ENCODE measurements at places on chromosomes 13 and 19.

GRCh38 chr19:991174-991931 lies 7.2 kb downstream of the WDR18 start:
- DNase-seq, result peak; percentile 63

- DNase-seq, result no peak
Measured at GRCh38 chr13:32804673-32805230, 211.5 kb upstream of the KL start.

GRCh38 chr19:7505288-7505681 lies 10.6 kb upstream of the ZNF358 start:
- no peak for DNase-seq

DNA sequence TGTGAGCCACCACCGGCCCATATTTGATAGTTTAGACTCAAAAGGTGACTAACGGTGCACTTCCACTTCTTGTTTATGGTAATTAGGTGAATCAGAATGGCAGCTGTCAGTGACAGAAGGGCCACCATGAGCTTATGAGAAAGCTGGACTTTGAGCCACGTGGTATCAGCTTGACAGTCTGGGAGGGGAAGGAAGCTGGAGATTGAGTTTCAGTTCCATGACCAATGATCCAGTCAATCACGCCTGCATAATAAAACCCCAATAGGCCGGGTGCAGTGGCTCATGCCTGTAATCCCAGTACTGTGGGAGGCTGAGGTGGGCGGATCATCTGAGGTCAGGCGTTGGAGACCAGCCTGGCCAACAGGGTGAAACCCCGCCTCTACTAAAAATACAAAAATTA lies 8.2 kb downstream of the EID2B start:
- DNase-seq, result no peak

- DNase-seq, result no peak
Measured at GRCh38 chr13:62626771-62627170, 1211.1 kb upstream of the PCDH20 start.

DNA sequence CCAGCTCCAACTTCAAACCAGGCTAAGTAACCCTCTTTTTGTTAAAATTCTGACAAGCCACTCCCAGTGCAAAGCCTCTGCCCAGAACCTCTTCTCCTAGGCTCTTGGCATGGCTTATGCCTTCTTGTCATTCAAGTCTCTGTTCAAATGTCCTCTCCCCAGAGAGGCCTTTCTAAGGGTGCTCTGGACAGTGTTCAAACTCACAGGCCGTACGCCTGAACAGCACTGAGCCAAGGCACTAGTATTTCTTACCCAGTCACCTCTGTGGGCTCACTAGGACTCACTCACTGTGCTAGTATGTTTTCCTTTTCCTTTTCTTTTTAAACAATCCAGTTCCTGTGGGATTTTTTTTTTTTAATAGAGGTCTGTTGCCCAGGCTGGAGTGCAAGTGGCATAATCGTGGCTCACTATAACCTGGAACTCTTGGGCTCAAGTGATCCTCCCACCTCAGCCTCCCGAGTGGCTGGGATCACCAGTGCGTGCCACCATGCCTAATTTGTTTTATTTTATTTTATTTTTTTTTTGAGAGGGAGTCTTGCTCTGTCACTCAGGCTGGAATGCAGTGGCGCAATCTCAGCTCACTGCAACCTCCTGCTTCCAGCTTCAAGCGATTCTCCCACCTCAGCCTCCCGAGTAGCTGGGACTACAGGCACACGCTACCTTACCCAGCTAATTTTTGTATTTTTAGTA lies 2.3 kb upstream of the ASF1B start:
- no peak for DNase-seq

GRCh38 chr19:15315101-15315500 lies 17.2 kb downstream of the BRD4 start:
- no peak for DNase-seq

GRCh38 chr13:44879452-44880058 lies 109.7 kb downstream of the NUFIP1 start:
- no peak for DNase-seq

- DNase-seq, result no peak
Measured at GRCh38 chr13:91331047-91331915, 16.2 kb upstream of the MIR17HG start.

DNA sequence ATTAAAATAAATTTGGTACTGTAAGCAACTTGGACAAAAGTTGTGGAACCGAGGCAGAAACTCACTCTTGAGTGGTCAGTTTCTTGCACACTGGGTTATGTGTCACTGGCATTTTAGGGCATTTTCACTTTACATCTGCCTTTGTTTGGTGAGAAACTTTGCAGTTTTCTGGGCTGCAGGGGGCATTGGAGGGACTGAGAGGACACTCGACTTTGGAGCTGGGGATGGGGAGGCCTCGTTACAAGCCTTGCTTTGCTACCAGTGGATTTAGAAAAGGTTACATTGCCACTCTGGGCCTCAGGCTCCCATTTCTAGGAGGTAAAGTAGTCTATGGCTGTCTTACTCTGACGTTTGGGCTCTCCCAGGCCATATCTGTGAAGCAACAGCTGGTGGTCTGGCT lies 41.9 kb upstream of the ZNF536 start:
- no peak for DNase-seq

- DNase-seq, result no peak
Measured at GRCh38 chr19:24060687-24061356, 26.2 kb upstream of the ZNF254 start.

GRCh38 chr13:25069911-25070310 lies 26.0 kb upstream of the PABPC3 start:
- DNase-seq, result no peak

GRCh38 chr13:85108356-85108755 lies 690.9 kb downstream of the SLITRK6 start:
- no peak for DNase-seq

- no peak for DNase-seq
Measured at GRCh38 chr19:33463199-33463598, 58.4 kb downstream of the PEPD start.

DNA sequence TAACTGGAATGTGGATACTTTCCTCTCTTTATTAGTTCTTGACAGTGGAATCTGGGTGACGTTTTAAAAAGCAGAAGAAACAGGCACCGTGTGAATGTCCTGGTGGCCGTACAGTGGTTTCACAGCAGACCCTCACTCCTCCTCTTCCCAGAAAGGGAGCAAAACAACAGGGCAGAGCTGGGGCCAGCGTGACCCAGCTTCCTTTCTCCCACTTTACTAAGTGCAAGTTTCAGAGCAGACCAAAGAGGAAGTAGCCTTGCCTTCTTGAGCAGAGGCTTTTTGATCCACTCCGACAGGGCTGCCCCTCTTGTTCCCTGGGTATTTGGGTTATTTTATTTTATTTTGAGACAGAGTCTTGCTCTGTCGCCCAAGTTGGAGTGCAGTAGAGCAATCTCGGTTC lies 19.6 kb upstream of the C19orf33 start:
- no peak for DNase-seq

DNA sequence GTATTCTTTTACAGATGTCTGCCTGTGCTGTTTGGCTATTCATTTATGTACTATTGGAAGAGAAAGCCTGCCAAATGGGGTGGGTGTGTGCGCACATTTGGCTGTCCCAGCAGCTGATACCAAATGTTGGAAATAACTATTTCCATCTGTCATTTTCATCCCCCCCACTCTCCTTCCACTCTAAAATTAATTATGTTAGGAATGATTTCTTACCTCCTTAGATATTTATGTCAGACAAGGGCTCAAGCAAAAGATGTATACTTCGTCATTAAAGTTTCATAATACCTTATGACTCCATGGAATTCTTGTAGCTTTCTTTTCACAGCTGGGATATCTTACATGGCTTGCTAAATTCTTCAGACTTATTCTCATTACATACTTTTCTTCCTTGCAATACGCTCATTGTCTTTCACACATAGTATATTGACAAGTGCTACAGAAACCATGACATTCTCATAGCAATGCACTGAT lies 18.6 kb downstream of the ITM2B start:
- no peak for DNase-seq

- DNase-seq, result no peak
Measured at GRCh38 chr19:32581705-32582179, 752 bp downstream of the PDCD5 start.

DNA sequence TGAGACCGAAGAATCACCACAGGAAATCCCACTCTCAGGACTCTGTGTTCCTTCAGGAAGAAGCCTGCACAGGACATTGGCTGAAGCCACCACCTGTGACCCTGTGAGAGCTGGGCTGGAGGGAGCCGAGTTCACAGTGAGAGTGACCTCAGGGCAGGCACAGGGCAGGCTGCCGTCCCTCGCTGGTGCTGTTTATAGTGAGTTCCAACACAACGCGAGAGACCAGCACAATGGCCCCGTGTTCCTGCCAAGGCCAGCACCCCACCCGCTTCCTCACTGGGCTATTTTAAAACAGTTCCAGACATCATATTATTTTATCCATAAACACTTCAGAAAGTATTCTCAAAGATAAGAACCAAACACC lies 18.4 kb upstream of the GAS6 start:
- DNase-seq, result no peak

- DNase-seq, result no peak
Measured at GRCh38 chr13:42225051-42225450, 46.9 kb upstream of the AKAP11 start.

DNA sequence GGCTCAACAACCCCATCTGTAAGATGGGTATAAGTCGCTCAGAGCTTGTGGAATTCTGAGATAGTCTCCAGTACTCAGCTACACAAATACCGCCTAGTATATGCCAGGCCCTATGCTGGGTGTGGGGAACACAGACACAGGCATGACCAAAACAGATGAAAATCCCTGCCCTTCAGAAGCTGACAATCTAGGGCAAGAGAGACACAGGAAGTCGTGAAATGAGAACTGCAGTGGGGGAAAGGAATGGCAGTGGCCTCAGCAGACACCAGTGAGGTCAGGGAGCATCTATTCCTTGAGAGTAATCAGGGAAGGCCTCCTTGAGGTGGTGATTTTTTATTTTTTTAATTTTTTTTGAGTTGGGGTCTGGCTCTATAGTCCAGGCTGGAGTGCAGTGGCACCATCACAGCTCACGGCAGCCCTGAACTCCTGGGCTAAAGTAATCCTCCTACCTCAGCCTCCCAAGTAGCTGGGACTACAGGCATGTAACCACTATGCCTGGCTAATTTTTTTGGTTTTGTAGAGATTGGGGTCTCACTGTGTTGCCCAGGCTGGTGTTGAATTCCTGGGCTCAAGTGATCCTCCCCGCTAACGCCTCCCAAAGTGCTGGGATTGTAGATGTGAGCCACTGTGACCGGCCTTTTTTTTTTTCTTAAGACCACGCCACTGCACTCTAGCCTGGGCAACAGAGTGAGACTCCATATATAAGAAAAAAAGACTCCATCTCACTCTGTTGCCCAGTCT lies 3.2 kb downstream of the TMIGD2 start:
- no peak for DNase-seq

DNA sequence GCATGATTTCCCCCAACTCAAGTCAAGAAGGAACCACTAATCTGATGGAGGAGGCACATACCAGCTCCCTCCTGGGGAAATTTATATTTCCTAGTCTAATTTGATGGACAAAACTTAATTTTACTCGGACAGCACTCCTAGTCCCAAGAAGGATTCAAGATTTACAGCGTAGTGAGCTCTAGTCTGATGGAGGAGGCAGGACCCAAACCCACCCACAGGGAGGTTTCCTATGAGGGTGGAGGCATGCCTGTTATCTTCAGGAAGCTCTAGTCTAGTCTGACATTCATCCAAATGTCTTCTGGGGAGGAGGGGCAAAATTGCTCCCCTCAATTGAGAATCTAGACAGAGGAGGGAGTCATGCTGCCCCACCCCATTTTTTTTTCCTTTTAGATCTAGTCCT lies 10.4 kb upstream of the BCL3 start:
- DNase-seq, result no peak

DNA sequence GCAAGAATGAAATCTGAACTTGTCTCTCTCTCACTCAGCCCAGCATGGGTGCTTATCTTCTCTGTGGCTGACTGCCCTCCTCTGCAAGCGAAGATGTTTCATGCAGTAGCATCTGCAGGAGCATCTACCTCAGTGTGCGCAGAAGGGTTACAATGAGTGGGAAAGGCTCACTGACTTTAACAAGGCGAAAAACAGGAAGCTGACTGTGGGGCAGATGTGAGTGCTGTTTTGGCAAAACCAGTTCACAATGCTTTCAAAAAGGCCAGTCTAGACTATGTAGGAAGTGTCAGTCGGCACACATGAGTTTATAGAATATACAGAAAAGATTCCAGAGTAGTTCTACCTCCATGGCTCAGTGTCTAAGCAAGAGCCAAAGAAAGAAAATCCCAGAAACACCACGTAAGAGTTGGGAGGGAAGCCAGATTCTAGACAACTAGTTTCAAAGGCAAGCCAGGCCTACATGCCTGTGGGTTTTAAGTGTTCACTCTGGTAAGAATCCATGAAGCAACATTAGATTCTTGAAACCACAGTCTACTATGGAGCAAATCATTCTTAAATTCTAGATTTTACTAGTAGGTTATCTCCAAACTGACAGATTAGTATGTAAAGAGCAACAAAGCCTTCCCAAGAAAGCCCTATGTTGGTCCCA lies 124.5 kb downstream of the ABCC4 start:
- DNase-seq, result no peak

DNA sequence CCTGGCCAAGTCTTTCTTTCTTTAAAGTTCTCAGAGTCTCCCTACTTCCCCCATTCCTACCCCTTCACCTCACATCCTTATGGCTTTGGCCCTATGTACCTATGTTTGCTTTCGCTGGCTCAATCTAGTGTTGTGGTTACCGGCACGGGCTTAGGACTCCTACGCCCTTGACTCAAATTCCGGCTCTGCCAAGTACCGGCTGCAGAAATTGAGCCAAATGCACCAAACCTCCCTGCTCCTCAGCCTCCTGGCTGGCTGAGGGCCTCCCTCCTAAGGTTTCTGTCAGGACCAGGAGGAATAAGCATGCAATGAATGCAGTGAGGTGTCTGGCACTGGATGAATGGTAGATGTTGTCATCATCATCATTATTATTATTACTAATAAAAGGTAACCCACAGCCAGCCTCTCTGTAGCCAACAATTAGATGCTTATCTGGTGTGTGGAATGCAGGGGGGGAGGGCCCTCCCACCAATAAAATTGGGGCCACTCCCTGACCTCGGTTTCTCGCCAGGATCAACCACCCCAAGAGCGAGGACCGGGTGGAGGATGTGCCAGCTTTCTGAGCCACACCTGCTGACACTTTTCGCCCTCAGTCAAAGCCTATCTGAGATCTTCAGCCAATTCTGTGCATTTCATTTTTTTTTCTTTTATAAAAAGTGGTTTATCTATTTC lies 20.7 kb downstream of the KLK5 start:
- no peak for DNase-seq

- no peak for DNase-seq
Measured at GRCh38 chr19:7855426-7856108, 18.6 kb downstream of the PRR36 start.

DNA sequence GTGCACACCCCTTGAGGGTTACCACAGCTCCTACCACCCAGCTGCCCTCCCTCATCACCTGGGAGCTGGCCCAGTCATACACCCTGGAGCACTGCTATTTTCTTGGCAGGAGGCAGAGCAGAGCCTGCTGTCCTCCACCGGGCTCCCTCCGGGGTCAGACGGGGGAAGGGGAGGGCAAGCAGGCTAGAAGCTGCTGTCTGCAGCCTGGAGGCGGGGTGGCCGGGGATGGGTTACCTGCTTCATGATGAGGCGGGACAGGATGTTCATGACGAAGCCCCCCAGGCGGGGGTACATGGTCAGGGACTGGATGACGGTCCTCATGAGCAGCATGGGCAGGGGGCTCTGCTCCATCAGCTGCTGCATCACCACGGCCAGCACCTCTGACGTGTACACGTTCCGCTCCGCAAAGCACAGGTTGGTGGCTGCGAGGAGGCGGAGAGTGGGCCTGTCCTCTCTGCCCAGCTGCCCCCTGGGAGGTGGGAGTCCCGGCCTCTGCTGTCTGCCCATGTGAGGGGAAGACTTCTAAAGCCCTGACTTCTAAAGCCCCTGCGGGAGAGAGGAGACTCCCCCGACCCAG lies 2.7 kb upstream of the RSPH6A start:
- DNase-seq, result no peak
